ENCODE measurements at places on chromosomes 11 and 22.

GRCh38 chr11:92391364-92391763 lies 166.7 kb downstream of the FAT3 start:
- no peak for DNase-seq

GRCh38 chr22:26322179-26322905 lies 106.7 kb upstream of the ASPHD2 start:
- no peak for DNase-seq

- no peak for DNase-seq
These were observed 407.6 kb upstream of the CADM1 start for GRCh38 chr11:115911613-115912346.

- DNase-seq: peak; percentile 5
These were observed 1.1 kb downstream of the HMGXB4 start for GRCh38 chr22:35258191-35258988.

DNA sequence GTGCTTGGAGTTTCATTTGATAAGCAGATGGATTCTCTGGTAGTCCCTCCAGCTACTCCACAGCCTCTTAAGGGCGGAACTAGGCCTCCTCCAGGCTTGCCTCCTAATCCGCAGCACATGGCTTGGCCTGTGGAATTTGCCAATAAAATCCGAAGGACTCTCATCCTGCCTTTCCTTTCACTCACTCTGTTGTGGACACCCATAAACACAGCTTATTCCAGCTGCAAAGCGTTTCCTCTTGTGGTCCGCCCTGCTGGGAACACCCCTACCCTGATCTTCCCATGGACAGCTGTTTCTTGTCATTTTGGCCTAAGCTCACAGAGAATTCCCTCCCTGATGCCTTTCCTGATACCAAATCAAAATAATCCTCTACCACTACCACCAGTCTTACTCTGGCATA lies 546.2 kb downstream of the NTM start:
- DNase-seq: no peak

DNA sequence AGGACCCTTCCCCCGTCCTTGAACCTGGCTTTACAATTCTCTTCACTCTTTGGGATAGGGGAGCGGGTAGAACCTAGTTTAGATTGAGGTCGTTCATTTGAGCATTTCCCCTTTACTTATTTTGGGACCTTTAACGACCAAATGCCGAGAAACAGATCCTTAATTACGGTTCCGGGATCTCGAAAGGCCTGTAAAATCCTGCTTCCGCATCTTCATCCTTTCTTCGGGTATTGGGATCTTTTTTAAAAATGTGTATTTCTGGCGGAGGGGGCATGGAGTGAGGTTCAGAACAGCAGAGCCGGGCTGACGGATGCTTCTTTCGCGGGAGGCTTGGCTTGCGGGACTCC lies 395 bp upstream of the HIPK3 start:
- DNase-seq: no peak

GRCh38 chr11:119423509-119424254 lies 710 bp upstream of the THY1 start:
- no peak for DNase-seq

GRCh38 chr11:47980907-47981621 lies 705 bp downstream of the PTPRJ start:
- no peak for DNase-seq

- DNase-seq: peak; percentile 17
These were observed 23.9 kb upstream of the CRTAM start for GRCh38 chr11:122814401-122814800.

DNA sequence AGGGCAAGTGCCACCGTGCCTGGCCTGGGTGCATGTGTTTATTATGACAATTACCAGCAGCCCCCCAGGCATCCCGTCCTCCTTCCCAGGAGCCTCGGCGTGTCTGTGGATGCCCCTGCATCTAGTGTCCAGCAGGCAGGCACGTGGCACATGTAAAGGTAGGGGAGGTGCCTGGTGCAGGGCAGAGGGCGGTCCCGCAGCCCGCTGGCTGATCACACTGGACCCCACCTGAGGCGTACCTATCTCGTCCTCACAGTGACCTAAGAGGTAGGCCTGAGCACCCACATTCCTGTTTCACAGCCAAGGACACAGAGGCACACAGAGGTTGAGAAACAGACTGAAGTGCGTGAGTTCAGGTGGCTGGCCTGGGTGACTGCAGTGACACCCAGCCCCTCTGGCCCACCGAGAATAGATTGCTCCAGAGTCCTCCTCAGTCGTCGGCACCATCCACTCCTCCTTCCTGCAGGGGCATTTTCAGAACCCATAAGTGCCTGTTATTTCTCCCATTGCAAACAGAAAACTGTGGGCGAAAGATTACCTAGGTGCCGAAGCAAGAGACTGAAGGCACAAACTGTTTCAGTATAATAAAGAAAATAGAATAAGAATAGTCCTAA lies 3.0 kb upstream of the PHRF1 start:
- no peak for DNase-seq

DNA sequence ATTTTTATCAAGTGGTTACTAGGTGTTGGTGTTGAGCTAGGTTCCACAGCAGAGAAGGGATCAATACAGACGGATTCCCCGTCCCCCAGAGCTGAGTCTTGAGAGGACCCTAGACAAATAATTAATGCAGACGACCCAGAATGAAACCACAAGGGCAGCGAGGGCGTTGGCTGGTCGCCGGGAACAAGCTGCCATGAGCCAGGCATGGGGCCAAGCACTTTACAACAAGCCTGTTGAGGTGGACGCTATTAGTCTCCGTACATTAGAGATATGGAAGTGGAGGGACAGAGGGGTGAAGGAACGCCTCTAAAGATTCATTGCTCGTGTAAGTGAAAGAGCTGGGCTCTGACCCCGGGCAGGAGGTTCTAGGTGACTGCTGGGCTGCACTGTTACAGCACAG lies 77.1 kb upstream of the EIF3D start:
- DNase-seq: no peak

- DNase-seq: no peak
These were observed 5.8 kb upstream of the ATG16L2 start for GRCh38 chr11:72808331-72808798.

- DNase-seq: no peak
These were observed 17.2 kb upstream of the THRSP start for GRCh38 chr11:78046486-78046854.

DNA sequence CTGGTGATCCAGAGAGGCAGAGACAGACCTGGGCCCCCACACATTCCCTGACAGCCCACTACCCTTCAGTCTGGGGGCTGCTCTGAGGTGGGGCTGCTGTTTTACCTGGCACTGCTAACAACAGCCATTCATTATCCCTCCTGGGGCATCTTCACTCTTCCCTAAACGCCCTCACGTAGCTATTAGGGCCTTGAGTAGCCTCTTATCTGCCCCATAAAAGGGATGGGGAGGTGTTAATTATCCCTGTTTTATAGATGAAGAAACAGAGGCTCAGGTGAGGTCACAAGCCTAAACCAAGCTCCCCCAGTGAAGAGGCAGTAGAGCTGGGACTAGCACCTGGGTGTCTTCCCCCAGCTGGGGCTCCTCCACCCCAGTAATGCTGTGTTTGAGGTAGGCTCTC lies 79.5 kb downstream of the KIAA1671 start:
- no peak for DNase-seq

GRCh38 chr11:114398303-114398920 lies 1.9 kb downstream of the C11orf71 start:
- no peak for DNase-seq

GRCh38 chr11:76763573-76764346 lies 19.4 kb upstream of the TSKU start:
- DNase-seq: no peak

GRCh38 chr22:46517255-46517761 lies 20.1 kb downstream of the CELSR1 start:
- DNase-seq: no peak

DNA sequence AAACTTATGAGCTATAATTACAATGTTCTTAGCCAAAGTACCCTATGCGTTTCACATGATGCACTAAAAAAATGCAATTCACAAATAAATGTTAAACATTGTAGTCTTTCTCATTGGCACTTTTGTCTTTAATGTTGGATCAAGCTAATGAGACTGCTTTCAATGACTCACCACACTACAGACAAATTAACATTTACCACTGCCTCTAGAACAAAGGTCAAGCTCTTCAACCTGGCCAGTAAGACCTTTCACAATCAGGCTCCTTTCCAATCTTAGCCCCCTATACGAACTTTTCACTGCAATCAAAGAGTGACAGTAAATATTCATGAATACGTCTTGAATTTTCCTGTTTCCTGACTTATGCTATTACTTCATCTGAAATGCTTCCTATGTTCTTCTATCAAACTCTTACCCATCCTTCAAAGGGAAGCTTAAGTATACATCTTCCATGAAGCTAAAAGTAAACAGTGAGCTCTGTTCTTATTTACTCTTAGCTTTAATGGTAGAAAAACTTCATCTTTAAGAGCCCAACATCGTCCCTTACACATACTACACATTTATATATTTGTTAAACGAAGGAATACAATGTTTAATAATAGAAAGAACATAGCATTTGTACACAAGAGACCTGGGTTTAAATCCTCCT lies 326.6 kb upstream of the PITPNB start:
- DNase-seq: no peak

- no peak for DNase-seq
These were observed 121.8 kb upstream of the POU2AF2 start for GRCh38 chr11:111123463-111124398.

- no peak for DNase-seq
These were observed 6.6 kb downstream of the F2 start for GRCh38 chr11:46725338-46726205.

DNA sequence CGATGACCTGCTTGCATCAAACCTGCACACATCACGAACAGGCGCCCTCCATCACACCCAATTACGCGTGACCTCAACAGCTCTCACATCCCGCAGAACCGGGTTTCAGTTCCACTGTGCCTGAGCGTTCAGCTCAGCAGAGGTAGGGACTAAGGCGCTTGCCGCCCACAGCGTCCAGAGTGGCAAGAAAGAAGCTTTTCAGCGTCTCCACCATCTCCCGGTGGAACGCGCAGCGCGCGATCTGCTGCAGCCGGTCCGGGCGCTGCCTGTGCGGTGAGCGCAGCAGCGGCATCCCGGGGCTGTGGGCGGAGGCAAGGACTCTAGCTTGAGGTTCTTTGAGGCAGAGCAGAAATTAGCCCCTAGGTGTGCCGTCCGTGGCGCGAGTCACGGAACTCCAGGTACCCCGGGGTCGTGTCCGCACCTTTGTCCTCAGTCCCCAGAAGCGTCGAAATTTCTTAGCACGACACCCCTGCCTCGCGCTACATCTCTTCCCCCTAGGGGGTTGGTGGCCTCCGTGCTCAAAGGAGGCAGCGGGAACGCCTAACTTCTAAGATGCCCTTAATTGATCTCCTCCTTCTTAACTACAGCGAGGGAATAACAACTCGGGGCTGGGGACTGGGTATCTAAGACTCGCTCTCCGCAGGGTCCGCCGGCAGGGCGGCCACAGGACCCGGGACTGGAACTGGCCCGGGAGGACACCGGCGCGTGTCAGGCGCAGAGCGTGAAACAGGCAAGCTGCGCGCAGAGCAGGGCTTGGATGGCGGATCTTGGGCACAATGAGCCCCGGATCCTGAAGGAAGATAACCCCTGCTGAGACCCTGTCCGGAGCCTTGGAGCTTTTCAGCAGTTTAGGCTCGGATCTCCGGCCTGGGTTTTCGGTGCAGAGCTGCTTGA lies 1.7 kb upstream of the CALCA start:
- peak; percentile 17 for DNase-seq

GRCh38 chr11:41323446-41323845 lies 136.0 kb downstream of the LRRC4C start:
- no peak for DNase-seq

DNA sequence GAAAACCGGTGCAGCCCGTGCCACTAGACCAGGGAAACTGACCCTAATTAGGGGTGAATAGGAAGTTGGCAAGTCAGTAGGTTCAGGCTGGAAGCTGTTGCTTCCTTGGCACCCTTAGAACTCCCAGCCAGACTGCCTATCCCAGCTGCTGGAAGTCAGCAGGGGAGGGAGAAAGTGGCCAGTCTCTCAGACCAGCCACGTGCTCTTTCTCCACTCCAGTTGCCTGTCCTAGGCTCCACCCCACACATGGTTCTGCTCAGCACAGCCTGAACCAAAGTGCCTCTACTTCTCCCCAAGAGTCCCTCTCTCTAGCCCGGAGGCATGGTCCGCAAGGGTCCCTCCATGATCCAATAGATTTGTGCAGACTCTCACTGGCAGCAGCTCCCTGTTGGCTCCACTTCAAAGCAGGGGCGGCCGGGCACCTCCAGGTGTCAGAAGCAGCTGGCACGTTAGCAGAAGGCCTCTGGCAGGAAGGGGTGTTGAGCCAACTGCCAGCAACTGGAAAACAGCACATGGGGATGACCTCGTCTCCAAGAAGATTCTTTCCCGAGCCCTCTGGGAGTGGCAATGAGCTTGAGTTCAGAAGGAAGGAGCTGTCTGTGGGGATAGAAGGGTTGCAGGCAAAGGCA lies 27.7 kb downstream of the ARFGAP2 start:
- DNase-seq: no peak
